ENCODE measurements at places on chromosomes 2 and 18. TPM values are rescaled to one million over a fixed set of nuclear protein-coding genes. Genes with fewer than 3 reads are reported as not detected.

ZCCHC2 gene
- 18.0 TPM for polyA plus RNA-seq

CLEC4F gene
- not detected for polyA plus RNA-seq

TXNL4A gene
- 172 TPM for polyA plus RNA-seq

LYG1 gene
- 1.7 TPM for polyA plus RNA-seq

DPYSL5 gene
- not detected for polyA plus RNA-seq

ASIC4 gene
- polyA plus RNA-seq, result not detected

SOCS6 gene
- polyA plus RNA-seq, result 8.6 TPM

HOXD4 gene
- polyA plus RNA-seq, result 7.6 TPM

C18orf54 gene
- 2.6 TPM for polyA plus RNA-seq
